Left ventricle myocardium superior (tissue), 1 donor: ENCODE measurements at places on chromosomes 12 and 14.

GRCh38 chr12:93145086-93145485 is 216.0 kb upstream of the EEA1 start:
- DNase-seq = no peak

GRCh38 chr12:76117067-76117691 is 32.7 kb upstream of the NAP1L1 start:
- no peak for DNase-seq

DNA sequence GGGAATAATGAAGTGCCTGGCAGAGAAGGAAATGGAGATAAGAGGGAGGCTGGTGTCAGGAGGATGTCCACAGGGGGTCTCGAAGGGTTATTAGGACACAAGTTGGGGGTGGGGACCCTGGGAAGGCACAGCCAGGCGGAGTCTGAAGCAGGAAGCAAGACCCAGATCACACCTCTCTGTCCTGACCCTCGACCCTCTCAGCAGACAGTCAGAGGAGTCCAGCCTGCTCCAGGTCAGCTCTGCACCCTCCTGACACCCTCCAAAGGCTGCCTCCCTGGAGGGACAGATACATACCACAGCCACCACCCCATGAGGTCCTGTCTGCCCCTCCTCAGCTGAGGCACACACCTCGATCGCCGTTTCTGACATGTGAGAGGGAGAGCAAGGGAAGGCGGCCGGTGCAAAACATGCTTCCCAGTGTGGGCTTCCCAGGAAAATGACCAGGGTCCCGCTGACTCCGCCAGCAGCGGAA is 9.0 kb downstream of the BCL11B start:
- no peak for DNase-seq

- no peak for DNase-seq
These were observed 94.4 kb upstream of the PLEKHG7 start for GRCh38 chr12:92608151-92609091.

- no peak for DNase-seq
These were observed 32.5 kb downstream of the CCDC38 start for GRCh38 chr12:95909871-95910270.

GRCh38 chr12:92673756-92674155 is 29.0 kb upstream of the PLEKHG7 start:
- DNase-seq = no peak

DNA sequence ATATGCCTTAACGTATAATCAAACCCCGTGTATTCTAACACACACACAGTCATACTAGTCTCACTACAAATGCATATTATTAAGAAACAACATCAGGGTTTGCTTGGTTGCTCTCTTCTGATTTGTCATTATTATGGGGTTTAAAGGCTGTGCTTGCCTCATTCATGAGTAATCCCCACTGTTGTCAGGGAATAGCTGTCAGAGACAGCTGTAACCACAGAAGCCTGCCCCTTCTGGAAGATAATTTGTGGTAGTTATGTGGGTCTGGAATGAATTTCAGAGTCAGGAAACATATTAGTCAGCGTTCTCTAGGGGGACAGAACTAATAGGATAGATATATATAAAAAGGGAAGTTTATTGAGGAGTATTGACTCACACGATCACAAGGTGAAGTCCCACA is 456.9 kb upstream of the TMEM132C start:
- no peak for DNase-seq

GRCh38 chr12:69430942-69431590 is 39.1 kb upstream of the FRS2 start:
- DNase-seq = peak; percentile 62
